ENCODE measurements at places on chromosomes 7 and 10.
A peak's percentile ranks its signal among the peaks of the same experiment; 100 is the strongest.

GRCh38 chr10:80760914-80761371 lies 223.2 kb downstream of the SH2D4B start:
- peaks cover 5% of the 10 kb centered on the region for H3K4me1 ChIP-seq
- peaks cover 26% of the 10 kb centered on the region for H3K27me3 ChIP-seq
- no peak overlapping the region for H3K27ac ChIP-seq
- no peaks in the 10 kb centered on the region for H3K36me3 ChIP-seq
- no peak for DNase-seq
- H3K4me3 ChIP-seq, result no peak overlapping the region

GRCh38 chr10:11144626-11145494 lies 127.2 kb downstream of the CELF2 start:
- no peak for DNase-seq
- H3K4me1 ChIP-seq, result peaks cover 89% of the 10 kb centered on the region
- no peaks in the 10 kb centered on the region for H3K36me3 ChIP-seq
- peak overlapping the region; percentile 74 for H3K4me3 ChIP-seq
- H3K27ac ChIP-seq, result peak overlapping the region; percentile 92

DNA sequence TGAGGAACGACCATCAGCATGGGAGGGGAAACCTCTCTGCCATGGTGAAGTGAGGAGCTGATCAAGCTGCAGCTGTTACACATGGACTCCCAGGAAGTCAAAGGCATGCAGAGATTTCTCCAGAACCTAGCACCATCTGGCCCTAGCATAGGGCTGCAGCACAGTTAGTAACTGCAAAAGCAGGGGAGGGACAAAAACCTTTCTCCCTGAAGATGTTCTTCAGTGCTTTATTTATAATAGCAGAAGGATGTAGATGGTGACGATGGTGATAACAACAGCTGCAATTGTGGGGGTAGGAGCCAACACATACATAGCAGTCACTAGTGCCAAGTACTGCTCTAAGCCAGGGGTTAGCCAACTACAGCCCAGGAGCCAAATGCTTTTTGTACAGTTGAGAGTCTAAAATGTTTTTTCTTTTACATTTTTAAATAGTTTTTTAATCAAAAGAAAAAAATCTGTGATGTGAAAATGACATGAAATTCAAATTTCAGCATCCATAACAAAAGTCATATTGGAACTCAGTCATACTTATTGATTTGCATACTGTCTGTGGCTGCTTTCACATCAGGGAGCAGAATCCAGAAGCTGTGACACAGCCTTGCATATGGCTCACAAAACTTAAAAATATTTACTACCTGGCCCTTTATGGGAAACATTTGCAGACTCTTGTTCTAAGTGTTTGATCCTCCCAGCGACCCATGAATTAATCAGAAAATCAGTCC lies 299.5 kb downstream of the ELMO1 start:
- H3K4me1 ChIP-seq, result no peaks in the 10 kb centered on the region
- no peak for DNase-seq
- H3K4me3 ChIP-seq, result no peak overlapping the region
- no peak overlapping the region for H3K27ac ChIP-seq

GRCh38 chr7:11636274-11636673 lies 195.7 kb downstream of the THSD7A start:
- no peaks in the 10 kb centered on the region for H3K4me1 ChIP-seq
- DNase-seq, result no peak
- no peaks in the 10 kb centered on the region for H3K27me3 ChIP-seq
- no peaks in the 10 kb centered on the region for H3K36me3 ChIP-seq
- H3K4me3 ChIP-seq, result no peak overlapping the region

DNA sequence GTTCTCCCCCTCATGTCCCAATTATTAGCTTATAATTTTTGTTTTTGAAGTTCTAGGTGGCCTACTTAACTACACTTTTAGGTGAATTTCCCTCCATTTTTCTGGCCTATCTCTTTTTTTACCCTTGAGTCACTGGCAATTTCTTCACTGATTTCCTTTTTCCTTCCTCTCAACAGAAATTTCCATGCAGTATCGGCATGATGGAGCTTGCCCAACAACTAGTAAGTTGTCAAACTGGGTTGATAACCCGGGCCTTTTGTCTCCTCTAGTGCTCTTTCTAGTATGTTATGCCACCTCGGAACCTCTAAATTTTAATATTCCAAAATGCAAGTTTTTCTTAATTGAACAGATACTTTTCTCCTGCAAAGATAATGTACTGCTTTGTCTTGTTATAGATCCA lies 147.1 kb downstream of the MLLT10 start:
- no peak overlapping the region for H3K4me3 ChIP-seq
- H3K4me1 ChIP-seq, result peaks cover 4% of the 10 kb centered on the region
- H3K36me3 ChIP-seq, result peaks cover 32% of the 10 kb centered on the region
- DNase-seq, result no peak
- H3K27ac ChIP-seq, result no peak overlapping the region

Measured in activated naive CD8-positive, alpha-beta T cell treated with anti-CD3 and anti-CD28 coated beads for 36 hours (primary cell).